ENCODE measurements at places on chromosomes 16 and 17.

DNA sequence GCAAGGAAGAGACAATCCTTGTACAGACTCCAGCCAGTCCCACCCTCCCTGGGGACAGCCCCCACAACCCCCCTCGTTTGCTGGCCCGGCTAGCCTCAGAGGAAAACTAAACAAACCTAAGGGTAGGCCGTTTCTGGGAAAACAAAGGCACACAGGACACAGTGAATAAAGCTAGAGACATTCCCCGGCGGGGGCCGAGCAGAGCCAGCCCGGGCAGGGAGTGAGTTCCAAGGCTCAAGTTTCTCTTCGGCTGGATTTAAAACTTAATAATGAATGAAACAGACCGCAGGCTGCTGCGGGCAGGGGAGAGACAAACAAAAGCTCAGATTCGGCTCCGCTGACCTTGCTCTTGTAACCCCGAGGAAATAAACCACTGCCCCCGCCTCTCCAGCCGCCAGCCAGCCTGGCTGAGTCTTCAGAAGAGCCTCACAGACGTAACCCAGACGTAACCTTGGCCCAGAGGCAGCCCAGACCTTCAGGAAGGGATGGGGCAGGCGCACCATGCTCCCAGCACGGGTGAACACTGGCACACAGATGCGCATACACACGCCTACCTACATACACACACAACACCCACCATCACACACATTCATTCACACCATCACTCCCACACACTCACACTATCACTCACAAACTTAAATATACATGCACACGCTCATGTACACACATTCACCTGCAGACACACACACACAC lies 216.0 kb downstream of the ZNF423 start:
- no peak for DNase-seq

- DNase-seq = no peak
These were observed 233.4 kb downstream of the FTO start for GRCh38 chr16:53937161-53937880.

DNA sequence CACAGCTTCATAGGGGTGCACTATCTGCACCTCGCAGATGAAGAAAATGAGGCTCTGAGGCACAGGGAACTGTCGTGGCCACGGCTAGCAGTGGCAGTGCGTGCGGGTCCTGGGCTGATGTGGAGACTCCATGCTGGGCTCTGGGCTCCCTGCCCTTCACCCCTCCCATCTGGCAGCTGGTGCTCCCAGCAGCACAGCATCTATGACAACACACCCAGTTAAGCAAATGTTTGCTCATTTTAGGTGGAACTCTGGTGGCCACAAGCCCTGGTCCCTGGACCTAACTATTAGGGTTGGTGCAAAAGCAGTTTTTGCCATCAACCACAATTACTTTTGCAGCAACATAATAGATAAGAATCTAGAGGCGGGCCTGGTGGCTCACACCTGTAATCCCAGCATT lies 30.9 kb downstream of the IFT140 start:
- no peak for DNase-seq

- no peak for DNase-seq
These were observed 13.7 kb downstream of the ALOX12B start for GRCh38 chr17:8073627-8074484.

DNA sequence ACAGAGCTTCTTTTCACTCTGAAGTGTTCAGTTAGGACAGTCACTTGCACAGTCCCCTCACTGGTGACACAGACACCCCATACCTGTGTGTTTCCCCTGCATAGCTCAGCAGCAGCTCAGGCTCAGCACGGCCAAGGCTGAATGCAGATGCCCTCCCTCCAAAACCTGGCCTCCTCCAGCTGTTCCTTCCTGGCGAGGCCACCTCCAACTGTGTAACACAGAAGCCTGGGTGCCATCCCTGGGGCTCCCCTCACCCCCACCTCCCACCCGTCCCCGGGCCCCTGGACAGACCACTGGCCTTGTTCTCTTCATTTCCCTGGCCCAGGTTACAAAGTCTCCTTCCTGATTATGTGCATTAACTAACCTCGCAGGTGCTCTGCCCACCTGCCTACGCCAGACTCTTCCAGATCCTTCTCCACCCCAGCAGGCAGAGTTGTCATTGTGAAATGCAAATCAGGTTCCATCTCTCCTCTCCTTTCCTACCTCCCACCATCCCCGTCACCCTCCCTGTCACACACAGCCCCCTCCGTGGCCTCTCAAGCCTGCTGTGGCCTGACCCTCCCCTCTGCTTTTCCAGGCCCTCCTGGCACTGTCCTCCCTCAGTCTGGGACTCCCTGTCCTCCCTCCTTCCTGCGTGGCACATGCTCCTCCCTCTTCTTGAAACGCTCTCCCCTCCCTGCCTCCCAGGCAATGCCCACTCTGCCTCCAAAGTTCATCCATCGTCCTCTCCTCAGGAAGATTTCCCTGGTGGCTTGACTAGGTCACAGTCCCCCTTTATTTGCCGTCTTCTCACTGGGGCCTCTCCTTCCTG lies 26.4 kb downstream of the MLYCD start:
- no peak for DNase-seq

DNA sequence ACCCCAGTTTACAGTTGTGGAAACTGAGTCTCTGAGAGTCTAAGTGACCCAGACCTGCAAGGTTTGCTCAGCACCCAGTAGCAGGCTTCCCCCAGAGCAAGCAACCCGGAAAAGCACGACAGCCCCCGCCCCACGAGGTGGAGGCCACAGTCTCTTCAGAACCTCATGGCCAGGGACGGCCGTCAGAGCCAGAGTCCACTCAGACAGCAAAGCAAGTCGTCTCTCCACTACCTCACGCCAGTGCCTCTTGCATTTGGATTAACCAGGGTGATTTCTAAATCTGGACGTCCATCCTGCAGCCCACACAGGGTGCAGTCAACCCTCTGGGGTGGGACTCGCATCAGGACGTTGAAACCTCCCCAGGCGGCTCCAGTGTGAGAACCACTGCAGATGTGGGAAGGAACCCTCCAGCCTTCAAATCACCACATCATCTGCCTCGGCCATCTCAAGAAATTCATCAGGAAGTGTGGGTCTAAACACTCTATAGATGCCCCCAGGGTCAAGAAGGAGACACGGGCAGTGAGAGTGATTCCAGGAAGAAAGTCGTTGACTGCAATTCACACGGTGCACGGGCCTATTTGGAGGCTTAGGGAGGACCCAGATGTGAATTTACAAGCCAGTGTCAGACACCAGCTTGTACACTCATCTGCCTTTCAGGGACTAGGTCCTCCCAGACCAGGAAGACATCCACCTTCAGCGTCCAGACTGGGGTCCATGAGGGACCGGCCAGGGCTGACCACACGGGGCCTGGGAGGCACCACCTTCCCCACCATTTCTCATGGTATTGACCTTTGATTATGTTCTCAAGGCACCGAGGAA lies 20.2 kb upstream of the RBFOX3 start:
- DNase-seq = no peak

DNA sequence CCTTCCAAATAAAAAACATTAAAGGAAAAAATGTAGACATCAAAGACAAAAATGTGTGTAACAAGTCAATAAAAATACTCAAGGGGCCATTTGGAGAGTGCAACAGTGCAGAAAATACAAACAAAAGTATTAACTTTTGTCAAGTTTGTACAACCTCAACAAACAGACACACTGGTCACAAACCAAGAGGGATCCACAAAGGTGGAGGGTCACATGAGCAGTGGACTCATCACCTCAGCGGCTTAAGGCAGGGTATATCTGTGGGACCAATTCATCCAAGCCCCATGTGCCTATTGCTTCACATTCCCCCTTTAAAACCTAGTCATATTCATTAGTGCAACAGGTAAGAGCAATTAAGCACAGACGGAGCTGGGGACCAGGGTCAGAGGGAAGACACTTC lies 45.2 kb downstream of the DCUN1D3 start:
- DNase-seq = no peak

DNA sequence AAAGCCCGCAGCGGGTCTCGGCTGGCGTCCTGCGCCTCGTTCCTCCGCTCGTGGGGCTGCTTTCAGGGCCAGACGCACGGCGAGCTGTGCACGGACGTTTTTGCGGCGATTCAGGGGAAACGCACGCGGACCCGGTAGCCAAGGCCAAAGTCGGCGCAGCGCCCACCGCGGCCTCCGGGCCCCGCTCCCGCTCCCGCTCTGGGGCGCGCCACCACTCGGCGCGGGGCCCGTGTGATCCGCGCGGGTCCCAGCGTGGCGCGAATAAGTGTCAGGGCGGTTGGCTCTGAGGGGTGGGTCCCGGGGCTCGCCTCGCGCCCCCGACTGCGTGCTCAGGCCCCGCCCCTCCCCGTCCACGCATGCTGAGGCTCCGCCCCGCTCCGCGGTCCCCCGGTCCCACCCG lies 694 bp upstream of the TBCD start:
- DNase-seq = no peak

GRCh38 chr16:57192720-57193486 lies 6.8 kb downstream of the RSPRY1 start:
- DNase-seq = no peak

DNA sequence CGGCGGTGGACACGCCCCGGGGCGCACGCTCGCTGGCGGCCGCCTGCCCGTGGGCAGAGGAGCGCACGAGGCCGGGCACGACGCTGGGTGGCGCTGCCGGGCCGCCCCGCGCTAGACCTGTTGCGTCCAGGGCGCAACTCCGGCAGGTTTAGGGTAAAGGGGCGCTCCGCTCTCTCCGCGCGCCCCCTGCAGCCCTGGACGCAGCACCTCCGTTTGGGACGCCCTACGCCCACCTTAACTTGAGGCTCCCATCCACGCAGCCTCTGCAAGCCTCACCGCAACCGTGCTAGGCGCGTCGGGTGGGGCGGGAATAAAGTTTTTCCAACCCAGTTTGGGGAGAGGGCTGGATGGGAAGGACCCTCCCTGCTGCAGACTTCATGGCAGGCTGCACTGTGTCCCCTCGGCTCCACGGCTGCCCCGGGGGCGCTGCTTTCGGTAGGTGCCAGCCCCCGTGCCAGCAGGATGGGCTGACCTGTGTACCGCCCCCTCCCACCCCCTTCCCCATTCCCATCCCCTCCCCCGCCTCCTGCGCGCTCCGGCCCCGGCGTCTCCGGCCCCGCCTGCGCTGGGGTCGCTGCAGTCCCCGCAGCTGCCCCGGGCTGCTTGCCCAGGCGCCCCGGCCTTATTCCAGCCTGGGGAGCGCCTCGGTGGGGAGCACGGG lies at the start of gene SYT17:
TSS of gene SYT17 (plus strand) at position 531 of the 661 bp plus-strand sequence. CDS start 407 bp downstream, outside the sequence.
- no peak for DNase-seq

DNA sequence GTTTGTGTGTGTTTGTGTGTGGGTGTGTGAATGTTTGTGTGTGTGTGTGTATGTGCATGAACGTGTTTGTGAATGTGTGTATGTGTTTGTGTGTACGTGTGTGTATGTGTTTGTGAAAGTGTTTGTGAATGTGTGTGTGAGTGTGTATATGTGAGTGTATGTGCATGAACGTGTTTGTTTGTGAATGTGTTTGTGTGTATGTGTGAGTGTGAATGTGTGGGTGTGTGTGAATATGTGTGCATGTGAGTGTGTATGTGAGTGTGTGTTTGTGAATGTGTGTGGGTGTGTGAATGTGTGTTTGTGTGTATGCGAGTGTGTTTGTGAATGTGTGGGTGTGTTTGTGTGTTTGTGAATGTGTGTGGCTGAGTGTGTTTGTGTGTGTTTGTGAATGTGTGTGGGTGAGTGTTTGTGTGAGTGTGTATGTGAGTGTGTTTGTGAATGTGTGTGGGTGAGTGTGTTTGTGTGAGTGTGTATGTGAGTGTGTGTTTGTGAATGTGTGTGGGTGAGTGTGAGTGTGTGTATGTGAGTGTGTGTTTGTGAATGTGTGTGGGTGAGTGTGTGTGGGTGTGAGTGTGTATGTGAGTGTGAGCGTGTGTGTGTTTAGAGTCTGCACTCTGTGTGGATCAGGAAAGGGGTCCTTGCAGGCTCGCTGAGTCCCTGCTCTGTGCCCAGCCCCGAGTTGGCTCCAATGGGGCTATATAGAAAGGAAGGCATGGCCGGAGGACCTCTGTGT lies 890 bp upstream of the CD300A start:
- no peak for DNase-seq

GRCh38 chr17:39009581-39010001 lies 42.4 kb upstream of the FBXO47 start:
- no peak for DNase-seq

All from cortex of kidney (tissue), 1 donor.